HepG2 (cell line): ENCODE measurements at places on chromosomes 6 and 20. TPM values are rescaled to one million over a fixed set of nuclear protein-coding genes. Genes with fewer than 3 reads are reported as not detected.

Gene HTR1E
- total RNA-seq = not detected in 2 replicates

Gene MDFI
- total RNA-seq = not detected in 2 replicates

Gene OR2H2
- total RNA-seq = not detected in 2 replicates

Gene EIF2S2
- total RNA-seq = 213 and 316 TPM in 2 replicates

Gene CALHM6
- not detected in 2 replicates for total RNA-seq

Gene KHDC1
- total RNA-seq = not detected in 2 replicates

Gene TFAP2D
- total RNA-seq = not detected in 2 replicates

Gene LRFN2
- total RNA-seq = not detected in 2 replicates

Gene TNFRSF21
- total RNA-seq = 35.4 and 46.3 TPM in 2 replicates

Gene RING1
- 19.8 and 23.9 TPM in 2 replicates for total RNA-seq

Gene ZDHHC14
- 2.4 and 3.7 TPM in 2 replicates for total RNA-seq

Gene BPIFB2
- 27.4 and 54.5 TPM in 2 replicates for total RNA-seq

Gene GUCA1A
- not detected in 2 replicates for total RNA-seq

Gene HTR1B
- total RNA-seq = not detected in 2 replicates

Gene LY6G6C
- not detected in 2 replicates for total RNA-seq

Gene ULBP1
- 0.04 TPM in 1 of 2 replicates, not detected in the other for total RNA-seq

Gene C6orf47
- 15.5 and 18.1 TPM in 2 replicates for total RNA-seq

Gene KIFC1
- 45.5 and 47.6 TPM in 2 replicates for total RNA-seq

Gene WFDC10B
- not detected in 2 replicates for total RNA-seq

Gene OR2B6
- not detected in 2 replicates for total RNA-seq

Gene NTSR1
- 0.09 TPM in 1 of 2 replicates, not detected in the other for total RNA-seq

Gene ELOVL2
- 60.1 and 65.4 TPM in 2 replicates for total RNA-seq

Gene ADAM33
- total RNA-seq = not detected in 2 replicates

Gene IP6K3
- 0.11 and 0.44 TPM in 2 replicates for total RNA-seq

Gene ENPP1
- total RNA-seq = 45.8 and 56.5 TPM in 2 replicates

Gene NDUFAF4
- total RNA-seq = 59.7 and 89.4 TPM in 2 replicates

Gene B3GAT2
- 0.02 TPM in 1 of 2 replicates, not detected in the other for total RNA-seq

Gene TP53RK
- 25.5 and 31.0 TPM in 2 replicates for total RNA-seq

Gene SH3BGRL2
- total RNA-seq = 28.8 and 49.2 TPM in 2 replicates

Gene MCHR2
- not detected in 2 replicates for total RNA-seq

Gene CDK5RAP1
- total RNA-seq = 98.2 and 104 TPM in 2 replicates

Gene GPR6
- total RNA-seq = not detected in 2 replicates

Gene PAK5
- not detected in 2 replicates for total RNA-seq

Gene TAGAP
- not detected in 2 replicates for total RNA-seq

Gene NOX3
- 0.18 and 0.24 TPM in 2 replicates for total RNA-seq
